ENCODE measurements at places on chromosomes 16 and 17. TPM values are rescaled to one million over a fixed set of nuclear protein-coding genes. Genes with fewer than 3 reads are reported as not detected.

DNA sequence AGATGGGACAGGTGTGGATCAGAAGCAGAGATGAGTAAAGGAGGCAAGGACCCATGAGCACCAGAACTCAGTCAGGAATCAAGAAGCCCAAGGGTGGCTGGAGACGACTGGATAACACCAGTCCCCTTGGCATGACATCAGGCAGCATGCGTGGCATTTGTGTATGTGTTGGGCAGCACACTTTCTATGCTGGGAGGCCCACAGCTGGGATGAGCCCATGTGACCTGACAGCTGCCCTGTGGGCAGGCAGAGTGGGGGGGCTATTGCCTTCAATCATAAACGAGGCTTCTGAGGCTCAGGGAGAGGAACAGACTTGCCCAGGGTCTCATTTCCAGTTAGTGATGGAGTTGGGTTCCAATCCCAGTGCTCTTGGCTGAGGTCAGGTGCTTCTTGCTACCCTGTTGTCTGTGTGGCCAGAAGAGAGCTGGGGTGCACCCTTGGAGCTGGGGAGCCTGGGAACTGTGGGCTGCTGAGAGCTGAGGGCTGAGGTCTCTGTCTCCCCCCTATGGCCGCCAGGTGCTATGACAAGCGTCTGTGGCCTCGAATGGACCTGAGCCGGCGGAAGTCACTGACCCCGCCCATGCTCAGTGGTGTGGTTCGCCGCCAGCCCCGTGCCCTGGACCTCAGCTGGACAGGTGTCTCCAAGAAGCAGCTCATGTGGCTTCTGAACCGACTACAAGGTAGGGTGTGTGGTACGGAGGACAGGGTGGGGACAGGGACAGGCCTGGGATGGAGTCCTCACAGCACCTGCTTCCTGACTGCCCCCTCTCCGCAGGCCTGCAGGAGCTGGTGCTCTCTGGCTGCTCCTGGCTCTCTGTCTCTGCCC lies 7.1 kb upstream of the ORAI3 start:
- DNase-seq = no peak

- DNase-seq = no peak
Observed at GRCh38 chr17:68860941-68861340, 94.3 kb downstream of the ABCA8 start.

- DNase-seq = no peak
Observed at GRCh38 chr16:8798174-8798527, 512 bp downstream of the PMM2 start.

The CIAPIN1 gene
- 49.8 TPM for total RNA-seq

GRCh38 chr16:19499481-19499880 lies 22.4 kb downstream of the GDE1 start:
- no peak for DNase-seq

DNA sequence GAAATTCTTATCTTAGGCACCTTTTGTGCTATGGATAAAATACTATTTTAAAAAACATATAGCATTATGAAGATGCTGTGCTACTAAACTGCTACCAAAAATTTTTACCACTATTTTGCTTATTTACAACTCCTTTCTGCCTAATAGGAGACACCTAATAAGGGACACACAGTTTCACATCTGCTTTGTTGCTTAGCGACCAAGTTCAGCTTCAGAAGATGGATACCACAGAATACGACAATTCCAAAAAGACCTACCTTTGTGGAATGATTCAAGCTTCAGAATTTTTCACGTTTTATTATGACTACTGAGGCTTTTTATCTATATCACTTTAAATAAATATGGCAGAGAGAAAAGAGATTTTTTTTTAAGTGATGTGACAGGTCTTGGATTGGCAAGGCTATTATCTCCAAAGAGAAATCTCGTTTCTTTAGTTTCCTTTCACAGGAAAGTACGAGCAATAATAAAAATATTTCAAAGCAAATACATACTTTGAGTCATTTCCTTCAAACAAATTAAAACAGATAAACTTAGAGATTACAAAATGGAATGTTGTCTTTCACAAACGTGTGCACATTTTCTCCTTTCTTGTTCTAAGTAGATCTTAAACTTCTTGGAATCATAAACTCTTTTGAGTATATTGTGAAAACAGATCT lies 35.4 kb downstream of the SPAG9 start:
- DNase-seq = no peak

The RNF157 gene
- 0.61 TPM for total RNA-seq

The HS3ST3A1 gene
- total RNA-seq = 1.3 TPM

DNA sequence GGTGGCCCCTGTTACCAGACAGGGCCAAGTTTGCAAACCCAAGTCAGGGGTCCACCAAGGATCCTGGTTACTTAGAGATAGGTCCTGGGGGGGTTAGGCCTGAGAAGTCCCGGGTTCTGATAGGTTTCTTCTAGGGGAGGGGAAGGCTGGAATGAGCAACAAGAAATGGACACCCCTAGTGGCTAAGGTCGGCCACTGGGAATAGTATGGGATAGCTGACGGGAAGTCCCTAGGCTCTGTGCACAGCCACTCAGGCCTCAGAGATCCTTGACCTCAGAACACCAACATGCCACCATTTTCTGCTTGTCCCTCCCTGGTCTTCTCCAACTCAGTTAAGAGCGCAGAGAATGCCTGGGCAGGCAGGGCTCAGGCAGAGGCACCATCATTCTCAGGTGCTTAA lies 13.4 kb downstream of the TK2 start:
- DNase-seq = no peak

The TMC8 gene
- total RNA-seq = 28.6 TPM

DNA sequence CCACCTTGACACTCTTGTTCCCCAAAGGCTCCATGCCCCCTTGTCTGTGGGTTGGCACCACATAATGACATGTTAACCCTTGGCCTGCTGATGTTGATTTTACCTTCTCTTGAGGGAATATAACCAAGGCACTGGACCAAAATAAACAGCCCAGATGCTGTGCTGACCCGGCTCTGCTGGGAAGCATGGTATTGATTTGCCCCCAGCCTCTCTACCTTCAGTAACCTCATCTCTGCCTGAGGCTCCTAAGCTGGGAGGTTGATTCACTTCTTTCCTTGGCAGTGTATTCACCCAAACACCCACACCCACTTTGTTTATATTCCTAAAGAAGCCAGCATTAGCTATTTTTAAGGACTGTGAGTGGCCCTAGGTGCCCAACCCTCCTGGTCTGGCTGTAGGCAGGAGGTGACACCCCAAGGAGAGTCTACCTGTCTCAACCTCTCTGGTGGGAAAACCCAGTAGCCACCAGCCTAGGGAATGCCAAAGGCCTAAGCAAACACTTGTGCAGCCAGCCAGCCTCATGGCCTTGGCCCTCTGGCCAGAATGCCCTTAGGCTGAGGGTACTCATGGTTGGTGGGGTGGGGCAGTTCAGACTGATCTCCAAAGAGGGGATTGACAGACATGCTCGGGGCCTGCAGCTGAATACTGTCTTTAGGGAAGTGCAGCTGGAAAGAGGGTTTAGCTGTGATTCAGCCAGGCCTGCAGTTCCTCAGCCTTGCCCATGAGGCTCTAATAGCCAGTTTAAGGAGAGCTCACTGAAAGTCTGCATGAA lies 42.7 kb downstream of the GNAO1 start:
- no peak for DNase-seq

DNA sequence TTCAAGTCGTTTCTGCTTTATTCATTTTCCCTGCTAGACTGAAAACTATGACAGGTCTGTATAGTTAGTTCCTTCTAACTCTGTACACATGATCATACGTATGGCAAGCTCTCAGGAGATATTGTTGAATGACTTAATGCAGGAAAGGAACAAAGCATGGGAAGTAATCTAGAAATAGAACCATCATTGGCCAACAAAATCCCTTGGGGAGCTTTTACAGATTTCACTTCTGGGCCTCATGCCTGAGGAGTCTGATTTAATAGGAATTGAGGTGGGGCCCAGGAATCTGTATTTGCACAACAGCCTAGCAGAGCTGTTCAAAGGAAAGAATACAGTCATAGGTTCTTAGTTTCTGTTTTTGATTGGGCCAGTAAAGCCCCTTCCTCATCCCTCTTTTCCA lies 229.2 kb downstream of the MAP2K6 start:
- no peak for DNase-seq

GRCh38 chr17:79433379-79433778 lies 177.5 kb downstream of the RBFOX3 start:
- no peak for DNase-seq

- DNase-seq = no peak
Observed at GRCh38 chr16:46884513-46885293, 541 bp downstream of the GPT2 start.

The PNMT gene
- 0.38 TPM for total RNA-seq

The USP22 gene
- total RNA-seq = 74.2 TPM

GRCh38 chr17:8696426-8696825 lies 48.2 kb downstream of the CCDC42 start:
- no peak for DNase-seq

GRCh38 chr17:65155622-65156021 lies 18.5 kb downstream of the RGS9 start:
- no peak for DNase-seq

The CCL14 gene
- total RNA-seq = 4.1 TPM

- no peak for DNase-seq
Observed at GRCh38 chr16:82061861-82062525, 26.9 kb downstream of the HSD17B2 start.

- DNase-seq = no peak
Observed at GRCh38 chr16:77987810-77988209, 34.5 kb upstream of the CLEC3A start.

DNA sequence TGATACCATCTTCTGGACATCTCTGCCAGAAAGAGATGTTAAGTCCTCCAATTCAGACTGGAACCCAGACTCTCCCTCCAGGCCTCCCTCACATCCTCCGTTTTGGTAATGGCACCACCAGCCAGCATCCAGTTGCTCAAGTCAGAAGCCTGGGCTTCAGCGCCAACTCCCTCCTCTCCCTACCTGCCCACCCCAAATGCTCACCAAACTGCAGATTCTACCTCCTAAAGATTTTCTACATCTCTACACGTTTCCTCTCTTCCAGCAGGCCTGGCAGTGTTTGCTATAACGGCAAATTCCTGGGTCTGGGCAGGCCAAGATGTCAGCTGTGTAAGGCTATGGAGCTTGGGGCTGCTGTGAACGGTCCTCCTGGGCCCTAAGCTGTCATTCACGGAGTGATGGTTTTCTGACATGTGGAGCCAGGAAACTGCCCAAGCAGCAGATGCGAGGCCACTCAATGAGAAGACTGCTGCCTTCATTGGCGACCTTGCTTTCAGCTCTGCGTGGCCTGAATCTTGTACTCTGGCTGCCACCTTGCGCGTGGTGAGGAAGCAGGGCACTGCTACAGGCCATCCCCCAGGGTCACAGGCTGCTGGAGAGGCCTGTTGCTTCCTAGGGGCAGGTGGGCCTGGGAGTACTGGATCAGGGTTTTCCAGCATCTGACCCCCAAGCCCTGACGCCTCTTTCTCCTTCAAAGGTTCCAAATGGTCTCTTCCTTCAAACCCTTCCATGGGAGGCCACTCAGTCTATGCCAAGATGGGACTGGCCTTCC lies 37.7 kb downstream of the TBX4 start:
- DNase-seq = no peak

The SLC47A1 gene
- 0.33 TPM for total RNA-seq

DNA sequence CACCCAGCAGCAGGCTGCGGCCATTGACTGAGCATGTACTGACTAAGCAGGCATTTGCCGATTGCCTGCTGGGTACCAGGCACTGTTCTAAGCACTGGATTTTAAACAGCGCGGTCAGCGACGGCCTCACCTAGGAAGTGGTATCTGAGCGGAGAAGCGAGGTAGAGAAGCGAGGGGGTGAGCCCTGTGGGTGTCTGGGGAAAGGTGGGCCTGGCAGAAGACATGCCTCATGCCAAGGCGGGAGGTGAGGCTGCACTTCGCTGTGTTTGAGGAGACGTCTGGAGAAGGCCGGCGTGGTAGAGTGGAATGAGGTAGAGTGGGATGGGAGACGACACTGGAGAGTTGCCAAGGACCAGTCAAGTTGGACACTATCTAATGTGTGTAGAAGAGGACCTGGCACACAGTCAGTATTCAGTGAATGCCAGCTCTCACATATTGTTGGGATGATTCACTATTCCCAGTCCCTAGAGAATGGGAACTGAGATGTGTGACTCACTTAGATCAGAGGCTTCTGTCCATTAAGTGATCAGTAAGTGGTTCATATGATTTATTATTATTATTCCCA lies 14.4 kb downstream of the SYCE1L start:
- no peak for DNase-seq

The MAP2K6 gene
- total RNA-seq = 18.5 TPM

DNA sequence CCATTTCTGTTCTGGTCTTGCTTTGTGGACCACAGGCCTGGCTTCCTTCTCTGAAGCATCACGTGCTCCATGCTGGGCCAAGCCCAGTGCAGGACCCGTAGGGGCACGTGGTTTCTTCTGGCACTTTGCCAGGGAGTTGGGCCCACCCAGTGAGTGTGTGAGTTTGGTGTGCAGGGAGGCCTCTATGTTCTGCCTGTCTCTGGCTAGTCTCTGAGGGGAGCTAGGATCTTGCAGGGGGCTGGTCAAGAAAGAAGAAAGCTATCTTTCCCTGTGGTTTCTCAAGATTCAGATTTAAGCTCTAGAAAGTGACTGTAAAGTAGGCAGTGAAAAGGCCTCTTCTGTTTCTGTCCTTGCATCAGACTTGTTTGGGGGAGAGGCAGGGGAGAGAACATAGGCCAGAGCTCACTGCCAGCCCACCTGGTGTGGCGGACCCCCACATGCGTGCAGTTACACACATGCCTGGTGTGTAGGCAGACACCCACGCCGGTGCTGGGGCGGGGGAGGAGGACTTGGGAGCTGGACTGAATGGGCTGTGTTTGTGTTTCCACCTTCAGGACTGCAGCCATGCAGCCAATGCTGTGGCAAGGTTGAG lies 11.8 kb downstream of the LASP1 start:
- DNase-seq = no peak

- DNase-seq = no peak
Observed at GRCh38 chr17:45976755-45977505, 22.1 kb upstream of the STH start.

DNA sequence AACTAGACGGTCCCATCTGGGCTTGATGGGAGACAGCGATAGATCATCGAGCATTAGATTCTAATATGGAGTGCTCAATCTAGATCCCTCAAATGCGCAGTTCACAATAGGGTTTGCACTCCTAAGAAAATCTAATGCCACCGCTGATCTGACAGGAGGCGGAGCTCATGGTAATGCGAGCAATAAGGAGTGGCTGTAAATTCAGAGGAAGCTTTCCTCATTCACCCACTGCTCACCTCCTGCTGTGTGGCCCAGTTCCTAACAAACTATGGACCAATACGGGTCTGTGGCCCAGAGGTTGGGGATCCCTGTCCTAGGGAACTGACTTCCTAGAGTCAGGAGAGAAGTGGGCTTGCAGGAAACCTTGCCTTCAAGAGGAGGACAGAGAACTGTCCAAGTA lies 25.2 kb upstream of the AMZ2 start:
- DNase-seq = no peak

All from thymus (tissue), 14 donors.